ENCODE measurements at places on chromosomes 2 and 18.

DNA sequence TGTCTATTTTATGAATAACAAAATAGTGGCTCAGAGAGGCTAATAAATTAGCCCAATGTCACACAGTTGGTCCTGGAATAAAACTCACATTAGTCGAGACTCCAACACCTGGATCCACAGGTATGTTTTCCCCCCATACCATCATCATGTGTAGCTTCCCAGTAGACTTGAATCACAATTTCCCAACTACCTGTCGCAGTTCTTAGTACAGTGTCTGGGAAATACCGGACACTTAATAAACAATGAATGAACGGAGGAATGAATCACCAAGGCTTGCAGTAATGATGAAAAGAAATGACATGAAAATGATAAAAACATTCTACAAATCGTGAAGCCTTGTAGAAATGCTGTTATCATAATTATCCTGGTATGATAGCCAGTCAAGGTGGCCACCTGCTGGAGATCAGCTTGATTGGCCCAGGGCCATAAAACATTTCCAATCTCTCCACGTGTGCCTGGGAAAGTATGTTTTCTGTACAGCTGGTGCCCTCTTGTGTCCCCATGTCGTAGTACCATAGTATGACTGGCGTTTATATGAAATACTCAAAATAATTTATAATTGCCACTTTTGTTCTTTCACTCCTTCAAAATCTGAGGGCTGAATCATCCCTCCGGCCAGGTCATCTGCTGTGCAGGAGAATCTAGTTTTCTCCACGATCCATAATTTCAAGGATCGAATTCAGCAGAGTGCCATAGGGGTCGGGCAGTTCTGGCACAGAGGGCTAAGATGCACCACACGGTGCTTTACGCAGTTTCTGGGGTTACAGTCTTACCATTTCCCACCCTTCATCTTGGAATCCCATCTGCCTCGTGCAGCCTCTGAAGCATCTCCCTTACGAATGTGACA lies 95.4 kb downstream of the LAMA1 start:
- DNase-seq, result no peak

- no peak for DNase-seq
Observed at GRCh38 chr2:233492078-233492477, 74.5 kb downstream of the USP40 start.

DNA sequence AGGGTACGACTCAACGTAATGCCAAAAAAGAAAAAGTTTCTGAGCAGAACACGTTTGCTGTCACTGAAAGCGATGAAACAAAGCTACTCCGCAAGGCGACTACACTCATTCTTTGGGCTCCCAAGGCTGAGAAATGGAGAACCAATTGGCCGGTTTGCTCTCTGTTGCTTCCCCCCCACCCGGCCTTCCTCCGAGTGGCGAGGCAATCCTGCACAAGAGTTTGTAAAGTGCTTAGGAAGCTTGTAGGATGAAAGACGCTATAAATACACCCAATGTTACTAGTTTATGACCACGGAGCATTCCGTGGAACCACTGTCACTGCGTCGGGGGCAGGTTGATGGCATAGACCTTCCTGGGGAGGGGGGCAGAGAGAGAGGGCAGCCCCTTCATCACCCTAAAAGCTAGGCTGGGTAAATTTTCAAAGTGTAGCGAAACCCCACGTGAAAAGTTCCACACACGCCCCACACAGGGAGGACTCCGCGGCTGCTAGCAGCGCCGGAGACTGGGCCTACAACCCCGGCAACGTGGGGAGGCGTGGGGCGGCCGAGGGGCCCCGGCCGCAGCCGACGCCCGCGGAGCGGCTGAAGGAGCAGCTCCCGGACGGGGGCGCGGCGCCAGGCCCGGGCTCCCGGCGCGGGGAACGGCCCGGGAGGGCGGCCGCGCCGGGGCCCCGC lies 915 bp downstream of the CUL3 start:
- no peak for DNase-seq

GRCh38 chr2:152467677-152468410 lies 132.9 kb downstream of the FMNL2 start:
- DNase-seq, result no peak

- no peak for DNase-seq
Observed at GRCh38 chr2:160298960-160299359, 98.9 kb upstream of the ITGB6 start.

- no peak for DNase-seq
Observed at GRCh38 chr18:48138210-48138609, 207.8 kb upstream of the SMAD2 start.

DNA sequence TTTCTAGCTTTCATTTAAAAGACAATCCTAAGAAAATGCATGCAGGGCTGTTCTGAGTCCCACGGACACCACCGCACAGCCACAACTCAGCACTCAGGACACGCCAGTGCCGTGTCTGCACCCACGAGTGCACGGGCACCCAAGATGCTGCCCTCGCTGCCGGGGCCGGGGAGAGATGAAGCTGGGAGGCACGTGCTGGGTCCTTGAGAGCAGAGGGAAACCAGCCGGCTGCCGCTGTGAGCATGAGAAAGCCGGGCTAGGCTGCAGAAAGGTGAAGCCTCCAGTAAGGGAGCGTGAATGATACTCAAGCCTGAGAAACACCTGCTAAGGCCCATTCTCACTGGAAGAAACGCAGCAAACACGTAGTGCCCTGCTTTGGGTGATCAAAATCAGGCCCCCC lies 4.8 kb downstream of the COPS9 start:
- no peak for DNase-seq

DNA sequence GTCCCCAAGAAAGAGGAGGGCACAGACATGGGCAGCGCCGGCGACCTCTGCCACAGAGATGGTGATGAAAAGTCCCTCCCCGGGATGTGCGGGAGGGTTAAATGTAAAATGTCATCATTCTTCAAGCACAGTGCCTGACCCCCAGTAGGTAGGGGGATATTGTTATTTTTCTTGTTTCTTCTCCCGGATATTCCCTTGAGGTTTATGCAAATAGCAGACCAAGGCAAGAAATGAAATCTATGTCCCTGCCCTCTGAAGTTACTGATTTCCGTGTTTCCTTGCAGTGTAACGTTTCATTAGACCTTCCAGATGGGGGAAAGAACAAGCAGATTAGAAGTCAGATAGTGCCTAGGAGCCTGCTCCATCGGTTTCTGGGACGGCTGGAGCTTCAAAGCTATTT lies 158.3 kb downstream of the KLHL29 start:
- no peak for DNase-seq

DNA sequence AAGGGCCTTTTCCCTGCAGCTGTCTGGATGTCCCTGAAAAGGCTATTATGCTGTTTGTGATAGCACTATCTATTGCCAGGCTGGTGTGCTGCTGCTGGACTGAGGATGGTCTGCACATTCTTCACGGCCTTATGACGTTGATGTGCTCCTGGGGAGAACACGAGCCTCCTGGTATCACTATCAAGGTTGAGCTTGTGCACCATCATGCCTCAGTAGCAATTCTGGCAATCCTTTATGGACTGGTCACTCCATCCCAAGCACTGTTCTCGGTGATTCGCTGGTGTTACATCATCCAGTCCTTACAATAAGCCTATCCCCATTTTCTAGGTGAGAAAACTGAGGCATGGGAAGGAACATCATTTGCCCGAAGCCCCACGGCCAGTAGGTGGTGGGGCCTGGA lies 18.2 kb upstream of the CCBE1 start:
- no peak for DNase-seq

GRCh38 chr2:161238560-161239325 lies 69.5 kb upstream of the PSMD14 start:
- DNase-seq, result no peak

DNA sequence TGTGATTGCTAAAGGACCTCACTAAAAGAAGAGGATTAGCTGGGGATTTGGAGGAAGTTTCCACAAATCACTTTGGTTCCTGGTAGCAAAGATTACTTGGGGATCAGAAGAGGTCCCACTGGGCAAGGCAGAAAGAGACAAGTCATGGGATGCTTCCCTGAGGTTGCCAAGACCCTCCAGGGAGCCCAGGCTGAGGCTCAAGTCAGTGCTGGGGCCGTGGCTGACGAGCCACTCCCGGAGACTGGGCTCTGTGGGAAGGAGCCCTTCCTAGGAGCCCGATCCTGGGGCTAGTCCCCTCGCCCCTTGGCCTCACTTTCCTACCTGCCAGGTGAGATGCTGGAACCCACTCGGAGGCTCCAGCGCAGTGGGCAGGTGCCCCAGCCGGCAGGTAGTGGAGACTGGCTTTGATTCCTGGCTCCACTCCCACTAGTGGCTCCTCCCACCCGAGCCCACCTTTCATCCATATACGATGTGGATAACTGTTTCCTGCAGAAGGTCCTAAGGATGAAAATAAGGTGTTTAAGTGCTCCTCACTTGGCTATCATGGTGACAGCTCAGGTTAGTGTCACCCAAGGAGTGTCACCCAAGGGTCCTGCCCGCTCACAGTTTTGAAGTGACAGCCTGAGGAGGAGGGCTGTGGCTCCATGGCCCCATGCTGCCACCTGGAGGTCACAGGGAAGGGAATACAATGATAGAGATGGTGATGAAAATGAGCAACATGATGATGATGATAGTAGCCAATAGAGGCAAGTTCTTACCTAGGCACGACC lies 100.5 kb downstream of the CAPN13 start:
- DNase-seq, result peak; percentile 38
